ENCODE measurements at places on chromosomes 7 and 10.

DNA sequence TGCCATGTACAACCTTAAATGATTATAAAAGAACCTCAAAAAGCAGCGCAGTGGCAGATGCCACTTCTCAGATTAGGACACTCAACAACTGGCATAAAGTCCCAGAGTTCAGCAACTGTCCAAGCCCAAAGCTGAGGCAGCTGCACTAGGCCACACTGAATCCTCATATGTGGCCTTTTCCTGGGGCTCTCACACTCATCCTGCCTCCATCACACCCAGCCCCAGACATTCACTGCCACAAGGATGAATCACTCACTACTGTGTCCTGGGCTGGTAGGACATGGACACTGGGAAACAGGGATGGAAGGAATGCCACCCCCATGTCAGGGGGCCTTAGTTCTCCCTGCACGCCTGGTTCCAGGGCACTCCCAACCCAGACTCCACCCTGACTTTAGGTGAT lies 547.7 kb downstream of the TNS3 start:
- no peak for DNase-seq

DNA sequence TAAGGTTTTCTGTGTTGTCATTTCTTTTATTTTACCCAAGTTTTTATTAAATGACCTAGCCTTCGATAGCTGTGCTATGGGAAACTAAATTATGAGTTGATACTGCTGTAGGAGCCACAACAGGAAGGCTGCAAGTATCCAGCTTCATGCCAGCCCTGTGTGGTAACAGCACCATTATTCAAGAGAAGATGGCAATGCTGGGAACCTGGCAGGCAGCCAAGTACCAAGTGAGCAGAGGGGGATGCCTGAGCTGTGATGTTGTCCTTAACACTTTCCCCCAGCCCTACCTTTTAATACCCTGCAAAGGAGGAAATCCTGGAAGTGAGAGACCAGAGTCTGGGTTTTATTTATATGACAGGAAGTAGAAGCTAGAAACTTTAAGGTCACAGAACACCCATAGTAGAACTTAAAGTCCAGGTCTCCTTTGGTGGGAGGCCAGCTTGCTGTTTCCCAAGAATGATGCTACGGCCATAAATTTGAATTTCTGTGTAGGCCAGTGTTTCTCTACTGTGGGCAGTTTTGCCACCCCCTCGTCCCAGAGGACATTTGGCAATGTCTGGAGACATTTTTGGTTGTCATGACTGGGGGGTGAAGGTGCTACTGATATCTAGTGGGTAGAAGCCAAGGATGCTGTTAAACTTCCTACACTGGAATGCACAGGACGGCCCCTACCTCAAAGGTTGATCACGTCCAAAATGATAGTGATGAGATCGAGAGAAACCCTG lies 9.2 kb upstream of the ATXN7L1 start:
- DNase-seq = no peak

- no peak for DNase-seq
Observed at GRCh38 chr10:85650791-85651496, 715.7 kb downstream of the GRID1 start.

GRCh38 chr10:22634093-22634492 lies 80.3 kb downstream of the PIP4K2A start:
- DNase-seq = no peak

- DNase-seq = no peak
Observed at GRCh38 chr10:38038932-38039245, 28.4 kb downstream of the ZNF33A start.

DNA sequence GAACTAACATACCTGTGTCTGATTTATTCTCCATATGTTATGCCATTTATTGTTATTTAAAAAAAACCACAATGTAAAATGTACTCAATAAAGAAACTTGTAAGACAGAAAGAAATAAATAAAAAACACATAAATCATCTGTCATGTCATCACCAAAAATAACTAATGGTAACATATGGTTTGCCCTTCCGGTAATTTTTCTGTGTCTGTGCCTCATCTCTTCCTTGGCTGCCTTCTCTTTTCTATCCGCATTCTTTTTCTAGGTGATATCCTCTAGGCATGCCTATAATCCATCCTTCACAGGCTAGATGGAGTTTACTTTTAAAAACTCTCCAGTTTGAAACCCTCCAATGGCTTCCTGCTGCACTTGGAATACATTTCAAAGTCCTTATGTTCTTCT lies 304.0 kb upstream of the ETV1 start:
- no peak for DNase-seq

GRCh38 chr7:105703207-105703930 lies 122.1 kb upstream of the EFCAB10 start:
- DNase-seq = no peak

- DNase-seq = no peak
Observed at GRCh38 chr10:60237977-60238758, 151.5 kb downstream of the ANK3 start.

GRCh38 chr7:80823057-80823456 lies 95.8 kb downstream of the SEMA3C start:
- no peak for DNase-seq

GRCh38 chr10:74381291-74381853 lies 230.4 kb downstream of the ADK start:
- DNase-seq = no peak

- no peak for DNase-seq
Observed at GRCh38 chr10:68290736-68291135, 41.1 kb upstream of the HNRNPH3 start.

DNA sequence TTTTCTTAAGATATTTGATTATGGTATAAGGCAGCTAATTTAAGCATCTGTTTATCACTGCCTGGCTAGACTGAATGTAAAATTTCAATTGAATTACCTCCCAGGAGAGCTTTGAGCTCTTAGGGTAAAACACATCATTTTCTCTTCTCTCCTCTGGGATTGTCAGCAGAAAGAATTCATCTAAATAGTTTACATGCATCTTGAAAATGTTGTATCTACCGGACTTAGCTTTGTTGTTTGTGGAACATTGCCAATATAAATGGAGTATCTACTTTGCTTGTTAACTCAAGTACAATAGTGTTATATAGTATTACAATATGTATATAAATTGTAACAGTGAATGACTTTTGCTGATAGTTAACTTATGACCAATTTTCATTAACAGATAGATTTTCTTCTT lies 73.3 kb downstream of the TAF3 start:
- no peak for DNase-seq

DNA sequence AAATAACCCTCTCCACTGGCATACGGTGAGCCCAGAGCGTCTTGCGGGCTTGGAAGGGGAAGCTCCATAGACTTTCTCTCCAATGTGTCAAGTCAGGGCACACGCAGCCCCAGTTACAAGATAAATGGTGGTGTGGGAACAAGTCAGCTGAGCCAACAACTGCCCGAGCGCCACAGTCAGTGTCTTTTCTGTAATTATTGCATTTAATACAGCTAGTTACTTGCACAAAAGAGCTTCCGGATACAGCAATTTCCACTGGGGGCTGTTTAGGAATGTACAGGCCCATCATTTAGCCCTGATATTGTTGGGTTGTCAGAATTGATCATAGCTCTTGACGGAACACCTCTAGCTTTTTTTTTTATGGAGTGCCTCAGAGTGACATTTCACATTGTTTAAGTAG lies 193.5 kb upstream of the SP8 start:
- DNase-seq = no peak

DNA sequence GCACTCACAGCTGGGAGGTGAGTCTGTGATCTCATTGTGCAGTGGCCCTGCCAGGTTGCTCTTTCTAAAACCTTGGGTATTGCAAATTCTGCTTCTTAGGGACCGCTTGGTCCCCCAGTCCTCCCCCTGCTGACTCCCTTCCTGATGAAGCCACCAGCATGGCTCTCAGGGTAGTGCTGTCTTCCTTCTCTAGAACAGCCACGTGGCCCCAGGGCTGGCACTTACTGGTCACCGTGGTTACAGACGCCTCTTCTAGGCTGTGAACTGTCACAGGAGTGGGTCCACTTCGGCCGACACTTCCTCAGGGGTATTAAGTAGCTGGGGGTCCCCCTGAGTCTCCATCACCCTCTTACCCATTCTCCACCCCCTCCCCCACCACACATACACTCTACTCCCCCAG lies 2.7 kb upstream of the HTRA1 start:
- DNase-seq = no peak

GRCh38 chr7:156479596-156479995 lies 161.0 kb upstream of the RNF32 start:
- DNase-seq = no peak

- no peak for DNase-seq
Observed at GRCh38 chr7:151025924-151026671, 1.8 kb upstream of the ATG9B start.

GRCh38 chr10:75495434-75496190 lies 64.2 kb downstream of the LRMDA start:
- DNase-seq = no peak
